SIG-M5 (cell line): ENCODE measurements at places on chromosomes 11 and 22.

DNA sequence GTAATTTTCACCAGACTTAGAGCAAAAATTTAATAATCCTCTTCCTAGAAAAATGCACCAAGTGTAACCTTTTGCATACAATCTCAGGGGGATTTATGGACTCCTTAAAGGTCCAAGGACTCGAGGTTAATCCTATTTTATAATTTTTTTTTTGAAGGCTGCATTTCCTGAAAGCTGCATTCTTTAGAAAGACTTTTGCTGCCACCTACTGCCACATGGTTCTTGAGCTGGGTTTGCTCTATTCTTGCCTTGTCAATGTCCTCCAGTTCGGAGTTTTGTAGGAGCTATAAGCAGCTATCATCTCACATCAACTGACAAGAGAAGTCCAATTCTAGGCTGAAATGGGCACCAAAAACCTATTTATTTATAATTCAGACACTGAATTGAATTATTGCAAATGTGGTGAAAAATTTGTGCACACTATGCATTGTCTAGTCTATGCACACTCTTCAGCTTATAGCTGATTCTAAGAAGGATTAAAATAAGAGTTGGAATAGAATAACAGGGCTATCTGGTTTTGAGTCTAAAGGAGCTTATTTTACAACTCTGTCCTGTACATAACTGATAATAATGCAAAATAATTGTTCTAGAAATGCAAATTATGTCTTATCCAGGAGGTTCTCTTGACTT lies 31.3 kb downstream of the TRAF6 start:
- DNase-seq: no peak

DNA sequence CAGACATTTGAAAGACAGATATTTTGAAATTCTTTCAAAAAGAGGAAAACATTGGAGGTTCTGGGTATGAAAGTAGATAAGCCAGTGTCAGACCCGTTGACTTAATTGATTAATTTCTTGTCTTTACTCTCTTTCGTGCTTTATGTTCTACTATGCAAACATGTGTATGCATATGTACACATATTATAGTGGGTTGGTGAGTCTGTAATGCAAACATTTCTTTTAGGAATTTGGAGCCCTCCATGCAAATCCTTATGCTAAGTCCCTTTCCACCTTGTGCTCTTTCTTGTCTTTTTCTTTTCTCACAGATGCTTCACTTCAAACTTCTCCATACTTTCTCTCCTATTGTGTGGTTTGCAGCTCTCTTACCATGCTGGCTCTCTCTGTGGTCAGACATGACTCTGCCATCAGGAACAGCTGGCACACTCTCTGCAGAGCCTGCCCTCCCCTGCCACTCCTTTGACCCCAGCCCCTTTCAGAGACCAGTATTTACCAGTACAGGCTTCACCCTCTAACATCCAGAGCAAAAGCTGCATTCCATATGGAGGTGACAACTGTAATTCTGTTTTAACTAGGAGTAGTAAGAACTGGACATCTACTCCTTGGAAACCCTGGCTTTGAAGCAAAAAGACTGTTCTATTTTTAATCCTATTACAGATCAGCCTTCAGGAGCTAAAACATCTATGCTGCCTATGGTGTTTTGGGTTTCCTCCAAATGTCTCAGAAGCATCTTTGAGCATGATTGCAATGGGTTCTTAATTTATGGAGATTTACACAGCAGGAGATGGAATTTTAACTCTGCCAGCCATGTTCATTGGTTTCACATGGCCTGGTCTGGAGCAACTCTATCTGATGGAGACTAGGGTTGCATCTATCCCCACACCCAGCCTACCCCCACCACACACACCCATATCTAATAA lies 386.9 kb upstream of the FAT3 start:
- no peak for DNase-seq

- DNase-seq: no peak
These were observed 57.9 kb upstream of the NCAM1 start for GRCh38 chr11:112903340-112903739.

- no peak for DNase-seq
These were observed 1.3 kb downstream of the MYH9 start for GRCh38 chr22:36386351-36386899.

DNA sequence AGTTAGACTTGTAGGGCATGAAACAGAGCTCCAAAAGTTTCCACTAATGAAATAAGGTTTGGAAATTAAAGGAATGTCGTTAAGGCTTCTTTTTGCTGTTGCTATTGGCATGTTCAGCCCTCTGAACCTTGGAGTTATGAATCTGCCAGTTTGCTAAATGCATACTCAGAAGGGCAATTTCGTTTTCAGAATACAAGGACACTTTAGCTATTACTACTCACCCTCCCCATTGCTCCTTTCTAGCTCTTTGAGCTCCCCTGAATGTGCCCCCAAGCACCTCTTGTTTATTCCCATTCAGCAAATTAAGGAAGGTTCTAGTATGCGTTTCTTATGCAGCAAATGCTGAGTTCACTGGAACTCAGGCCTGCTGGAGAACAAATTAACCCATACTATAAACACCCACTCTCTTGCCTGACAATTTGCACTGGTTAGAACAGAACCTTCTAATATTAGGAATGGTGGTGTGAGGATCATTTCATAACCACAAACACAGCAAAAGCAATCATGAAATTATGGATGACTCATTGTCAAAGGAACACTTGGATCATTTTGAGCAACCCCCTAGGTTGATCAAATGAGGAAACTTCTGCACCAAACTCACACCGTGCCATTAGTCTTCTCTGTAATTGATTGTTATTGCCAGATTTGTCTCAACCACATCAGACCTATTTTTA lies 26.2 kb upstream of the LIN7C start:
- no peak for DNase-seq

DNA sequence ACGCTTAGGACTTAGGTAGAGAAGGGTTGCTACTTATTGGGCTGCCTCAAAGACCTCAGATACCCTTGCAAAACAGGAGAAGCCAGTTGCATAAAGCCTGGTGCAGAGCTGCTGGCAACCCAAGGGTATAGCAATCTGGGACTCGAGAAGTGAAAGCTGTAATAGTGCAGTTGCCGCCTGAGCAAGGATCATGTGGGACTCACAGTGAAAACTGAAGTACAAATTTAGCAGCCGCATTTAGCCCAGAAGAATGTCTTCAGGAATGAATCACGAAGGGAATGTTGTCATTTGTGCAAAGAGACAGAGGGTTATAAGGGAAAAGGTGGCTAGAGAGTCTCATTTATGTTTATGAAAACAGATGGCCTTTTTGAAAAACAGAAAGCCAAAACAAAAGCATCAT lies 267.2 kb downstream of the TENM4 start:
- DNase-seq: no peak

DNA sequence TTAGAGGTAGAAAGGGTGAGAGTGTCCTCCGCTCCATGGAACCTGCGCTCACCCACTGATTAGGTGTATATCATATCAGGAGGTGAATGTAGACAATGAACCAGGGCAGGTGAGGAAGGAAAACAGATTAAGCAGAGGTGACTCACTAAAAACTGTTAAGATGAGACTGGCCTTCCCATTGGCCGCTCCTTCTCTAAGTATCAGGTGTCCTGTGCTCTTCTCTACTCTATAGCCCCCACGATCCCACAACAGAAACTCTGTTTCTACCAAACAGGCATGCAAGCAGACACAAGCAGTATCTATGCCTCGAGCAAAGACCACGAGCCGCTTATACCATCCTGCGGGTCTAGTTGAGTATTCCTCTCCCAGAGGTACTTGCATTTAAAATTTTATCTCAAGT lies 103.1 kb downstream of the SNX19 start:
- no peak for DNase-seq

- no peak for DNase-seq
These were observed 203.1 kb upstream of the CADM1 start for GRCh38 chr11:115707180-115707905.

GRCh38 chr11:109733245-109733644 lies 311.3 kb downstream of the C11orf87 start:
- DNase-seq: no peak

DNA sequence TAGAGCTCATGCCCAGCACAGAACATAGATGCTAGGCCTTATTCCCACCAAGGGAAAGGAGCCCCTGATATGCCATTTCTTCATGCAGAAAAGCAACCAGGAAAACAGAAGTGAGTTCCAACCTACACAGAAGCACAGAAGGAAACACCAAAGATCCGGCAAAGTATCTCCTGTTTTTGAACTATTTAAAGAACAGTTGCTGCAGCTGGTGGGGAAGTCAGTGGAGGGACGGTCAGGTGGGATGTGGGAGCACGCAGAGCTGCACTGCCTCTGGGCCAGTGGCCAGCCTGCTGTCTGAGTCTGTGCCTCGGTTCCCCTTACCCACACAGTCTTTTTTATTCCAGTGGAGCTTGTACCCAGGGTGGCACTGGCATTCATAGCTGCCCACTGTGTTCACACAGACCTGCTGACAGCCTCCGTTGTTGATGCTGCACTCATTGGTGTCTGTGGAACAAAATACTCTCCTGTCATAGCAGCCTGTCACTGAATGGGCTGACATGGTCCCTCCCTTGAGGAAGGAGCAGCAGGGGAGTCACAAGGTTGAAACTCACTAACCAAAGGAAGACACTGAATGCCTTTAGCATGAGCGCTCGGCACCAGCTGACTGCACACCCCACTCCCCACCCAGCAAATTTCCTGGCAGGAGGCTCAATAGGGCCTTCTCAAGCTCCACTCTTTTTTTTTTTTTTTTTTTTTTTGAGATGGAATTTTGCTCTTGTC lies 37.9 kb downstream of the SCUBE2 start:
- no peak for DNase-seq

DNA sequence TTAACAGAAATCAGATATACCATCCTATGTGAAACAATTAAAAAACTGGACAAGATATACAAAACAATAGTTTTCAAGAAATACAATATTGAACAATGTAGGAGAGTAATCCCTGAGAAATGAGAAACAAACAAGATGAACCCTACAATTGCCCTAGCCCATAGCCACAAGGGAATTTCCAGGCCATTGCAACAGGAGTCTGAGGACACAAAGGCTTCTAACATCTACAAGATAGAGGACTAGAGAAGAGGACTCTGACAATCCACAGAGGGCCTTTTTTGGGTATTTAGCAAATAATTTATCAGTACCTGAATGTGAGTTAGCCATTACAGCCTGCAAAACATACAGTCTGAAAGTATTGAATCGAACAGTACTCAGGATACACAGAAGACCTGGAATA lies 251.7 kb downstream of the GRM5 start:
- DNase-seq: no peak
